Activated CD8-positive, alpha-beta memory T cell treated with anti-CD3 and anti-CD28 coated beads for 4 hours (primary cell): ENCODE measurements at places on chromosomes 2 and 18.

- DNase-seq = no peak
These were observed 61.2 kb downstream of the MALT1 start for GRCh38 chr18:58732471-58732870.

DNA sequence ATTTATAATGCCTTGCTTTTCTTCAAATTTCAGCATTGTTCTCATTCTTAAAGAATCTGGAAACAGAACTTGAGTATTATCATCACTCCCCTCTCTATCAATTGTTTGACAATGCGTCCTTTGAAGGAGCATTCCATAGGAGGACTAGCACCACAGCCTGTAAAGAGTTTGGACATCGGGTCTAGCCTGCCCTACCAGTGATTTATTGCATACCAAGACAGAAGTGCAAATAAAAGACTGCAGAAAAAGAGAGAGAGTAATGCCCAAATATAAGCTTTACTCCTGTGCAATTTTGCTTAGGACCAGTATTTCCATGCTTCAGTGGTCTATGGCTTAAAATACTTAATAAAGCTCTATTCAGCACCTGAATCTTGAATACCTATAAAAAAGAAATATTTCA lies 55.4 kb upstream of the MAP2 start:
- DNase-seq = no peak

- no peak for DNase-seq
These were observed 25.5 kb downstream of the MPPE1 start for GRCh38 chr18:11882636-11883035.

DNA sequence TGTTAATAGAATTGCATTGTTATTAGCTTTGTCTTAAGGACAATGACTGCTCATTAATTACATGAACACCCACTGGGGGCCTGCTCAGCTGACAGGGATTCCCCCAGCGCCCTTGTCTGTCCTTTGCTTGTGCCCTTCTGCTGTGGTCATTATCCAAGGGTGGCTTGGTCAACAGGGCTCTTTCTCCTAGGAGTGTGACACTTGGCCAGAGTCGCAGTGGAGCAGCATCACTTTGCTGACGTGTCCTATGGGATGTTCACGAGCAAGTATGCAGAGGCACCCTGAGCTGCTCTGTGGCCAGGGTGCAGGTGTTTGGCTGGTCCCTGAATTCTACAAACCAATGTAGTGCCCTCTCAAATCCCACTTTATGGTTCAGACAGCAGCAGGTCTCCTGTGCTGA lies 46.0 kb downstream of the PTGR3 start:
- DNase-seq = no peak

DNA sequence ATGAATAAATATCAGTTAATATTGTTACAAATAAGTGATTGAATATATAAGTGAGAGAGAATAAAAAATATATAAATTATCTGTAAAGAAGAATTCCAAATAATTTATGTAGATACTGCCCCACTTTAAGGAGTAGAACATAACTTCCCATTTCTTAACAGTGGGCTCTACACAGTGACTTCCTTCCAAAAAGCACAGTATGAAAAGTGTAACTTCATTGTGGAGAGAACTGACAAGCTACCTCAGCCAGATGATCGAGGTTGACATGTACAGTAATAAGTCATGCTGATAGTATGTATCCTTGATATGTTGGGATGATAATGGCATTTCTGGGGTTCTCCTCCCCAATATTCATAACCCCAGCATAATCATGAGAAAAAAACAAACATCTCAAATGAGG lies 191.9 kb upstream of the FN1 start:
- no peak for DNase-seq

- DNase-seq = no peak
These were observed 50.2 kb upstream of the OSR1 start for GRCh38 chr2:19408592-19408991.

DNA sequence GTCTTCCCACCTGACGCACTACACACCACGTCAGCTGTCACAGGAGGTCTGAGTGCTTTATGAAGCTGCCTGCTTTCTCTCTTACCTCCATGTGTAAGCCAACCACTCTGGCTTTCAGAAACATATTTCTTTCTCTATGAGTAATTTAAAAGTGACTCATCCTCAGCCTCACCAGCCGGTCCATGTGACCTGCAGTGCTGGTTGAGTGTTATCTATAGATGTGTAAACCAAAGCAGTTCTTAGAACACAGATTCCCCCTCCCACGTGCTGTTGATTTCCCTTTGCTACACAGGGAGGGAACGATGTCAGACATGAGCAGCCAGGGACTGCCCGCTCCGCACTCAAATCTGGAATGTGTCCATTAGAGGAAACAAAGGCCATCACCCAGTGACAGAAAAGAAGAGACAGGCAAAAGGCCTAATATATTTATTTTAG lies 157.8 kb downstream of the BCL2 start:
- peak; percentile 59 for DNase-seq

- DNase-seq = no peak
These were observed 238.8 kb downstream of the SLC8A1 start for GRCh38 chr2:40213071-40213470.

GRCh38 chr2:98343285-98343684 lies 3.0 kb upstream of the CNGA3 start:
- no peak for DNase-seq

GRCh38 chr2:73053316-73054114 lies 18.0 kb downstream of the SFXN5 start:
- DNase-seq = no peak

DNA sequence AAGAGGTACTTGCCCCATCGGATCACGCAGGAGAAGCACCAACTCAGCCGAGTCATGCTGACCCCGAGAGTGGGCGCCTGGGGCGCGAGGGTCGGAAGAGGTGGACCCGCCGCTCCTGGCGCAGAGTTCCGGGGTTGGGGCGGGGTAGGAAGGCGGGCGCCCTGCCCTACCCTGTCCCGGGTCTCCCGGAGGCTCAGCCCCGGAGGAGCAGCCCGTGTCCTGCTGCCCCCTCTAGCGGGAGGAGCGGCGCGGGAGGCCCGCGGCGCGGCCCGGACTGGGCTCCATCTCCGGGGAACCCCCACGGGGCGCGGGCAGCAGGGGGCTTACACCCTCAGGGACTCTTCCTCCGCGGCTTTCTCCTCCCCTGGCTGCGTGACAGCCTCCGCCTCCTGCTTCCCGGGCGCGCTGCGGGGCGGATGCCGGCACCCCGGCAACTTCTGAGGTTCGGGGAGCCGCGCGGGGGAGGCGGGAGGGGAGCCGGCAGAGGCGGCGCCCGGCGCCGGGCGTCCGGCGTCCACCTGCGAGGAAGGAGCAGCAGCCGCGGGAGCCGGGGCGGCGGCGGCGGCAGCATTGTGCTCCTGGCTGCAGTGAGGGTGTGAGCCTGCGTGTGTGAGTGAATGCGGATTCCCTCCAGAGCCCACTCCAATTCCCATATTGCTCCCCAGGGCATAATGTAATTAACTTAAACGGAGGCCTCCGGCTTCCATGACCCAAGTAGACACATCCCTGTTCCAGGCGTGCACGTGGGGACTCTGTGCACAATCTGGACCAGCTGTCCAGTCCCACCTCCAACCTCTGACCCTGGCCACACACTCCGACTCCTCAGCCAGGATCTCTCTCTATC lies 7.6 kb upstream of the TNS1 start:
- DNase-seq = peak; percentile 4

- DNase-seq = no peak
These were observed 9.8 kb downstream of the CKAP2L start for GRCh38 chr2:112754564-112754963.

DNA sequence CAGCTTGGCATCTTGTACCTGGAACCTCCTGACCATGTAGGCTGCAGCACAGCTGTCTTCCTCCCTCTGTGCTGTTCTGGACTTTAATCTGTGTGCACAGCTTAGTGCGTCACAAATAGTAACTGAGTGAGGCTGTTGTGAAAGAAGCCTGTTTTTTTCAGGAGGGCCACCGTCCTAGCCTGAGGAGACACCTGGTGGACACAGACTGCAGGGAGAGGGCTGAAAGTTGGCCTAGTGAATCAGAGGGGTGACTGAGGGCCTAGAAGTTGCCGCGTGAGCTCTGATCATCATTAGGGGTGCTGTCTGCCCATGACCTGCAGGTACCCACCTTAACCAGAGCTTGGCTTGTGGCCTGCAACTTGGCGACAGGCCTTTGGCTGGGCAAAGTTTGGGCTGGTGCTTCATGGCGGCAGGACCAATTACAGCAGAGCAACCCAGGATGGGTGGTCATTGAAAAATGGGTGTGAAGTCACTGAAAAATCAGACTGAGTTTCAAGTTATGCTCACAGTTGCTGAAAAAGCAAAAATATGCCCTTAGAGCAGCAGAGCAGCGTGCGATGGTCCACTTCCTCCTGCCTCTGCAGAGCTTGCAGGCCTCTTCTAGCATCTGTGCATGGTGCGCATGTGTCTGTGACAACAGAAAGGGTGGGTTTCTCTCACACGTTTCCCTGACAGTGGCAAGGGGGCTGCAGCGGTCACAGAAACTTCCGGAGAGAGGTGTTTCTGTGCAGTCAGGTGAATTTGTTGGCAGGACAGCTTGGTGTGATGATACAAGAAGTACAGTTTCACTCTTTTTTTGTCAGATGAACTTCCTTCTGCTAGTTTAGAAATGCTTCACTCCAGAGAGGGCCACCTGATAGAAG lies 9.6 kb downstream of the GDF7 start:
- no peak for DNase-seq

DNA sequence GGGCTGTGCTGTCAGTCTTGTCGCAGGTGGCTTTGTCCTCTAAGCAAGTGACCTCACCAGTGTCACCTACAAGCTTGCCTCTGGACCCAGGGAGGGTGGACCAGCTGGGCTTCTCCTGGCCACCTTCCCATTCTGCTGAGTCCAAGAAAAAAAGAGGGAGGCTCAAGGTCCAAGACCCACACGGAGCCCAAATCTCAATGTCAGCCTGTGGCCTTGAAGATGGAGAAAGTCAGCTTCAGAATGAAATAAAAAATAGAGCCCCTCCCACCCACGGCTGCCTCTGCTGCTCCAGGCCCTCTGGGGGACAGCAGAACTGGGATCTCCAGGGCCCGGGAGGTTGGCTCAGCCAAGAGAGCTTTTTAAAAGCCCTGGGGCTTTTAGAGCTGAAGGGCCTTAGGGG lies 145.9 kb downstream of the TNS1 start:
- DNase-seq = no peak

DNA sequence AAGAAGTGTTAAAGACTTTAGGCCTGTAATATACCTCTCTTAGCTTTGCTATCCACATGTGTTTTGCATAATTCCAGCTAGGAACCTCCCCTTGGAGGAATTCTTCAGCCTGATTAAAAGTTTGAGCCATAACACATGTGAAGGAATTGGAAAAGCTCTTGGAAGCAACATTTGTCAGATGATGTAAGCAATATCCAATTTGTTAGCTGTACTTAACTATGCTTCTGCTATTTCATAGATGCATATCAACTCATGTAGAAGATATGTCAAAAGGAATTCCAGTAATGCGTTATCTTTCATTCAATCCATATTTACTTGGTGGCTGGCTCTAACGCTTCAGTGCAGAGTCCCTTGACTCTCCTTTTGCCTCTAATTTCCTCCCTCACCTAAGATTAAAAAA lies 46.2 kb downstream of the PKP4 start:
- no peak for DNase-seq

DNA sequence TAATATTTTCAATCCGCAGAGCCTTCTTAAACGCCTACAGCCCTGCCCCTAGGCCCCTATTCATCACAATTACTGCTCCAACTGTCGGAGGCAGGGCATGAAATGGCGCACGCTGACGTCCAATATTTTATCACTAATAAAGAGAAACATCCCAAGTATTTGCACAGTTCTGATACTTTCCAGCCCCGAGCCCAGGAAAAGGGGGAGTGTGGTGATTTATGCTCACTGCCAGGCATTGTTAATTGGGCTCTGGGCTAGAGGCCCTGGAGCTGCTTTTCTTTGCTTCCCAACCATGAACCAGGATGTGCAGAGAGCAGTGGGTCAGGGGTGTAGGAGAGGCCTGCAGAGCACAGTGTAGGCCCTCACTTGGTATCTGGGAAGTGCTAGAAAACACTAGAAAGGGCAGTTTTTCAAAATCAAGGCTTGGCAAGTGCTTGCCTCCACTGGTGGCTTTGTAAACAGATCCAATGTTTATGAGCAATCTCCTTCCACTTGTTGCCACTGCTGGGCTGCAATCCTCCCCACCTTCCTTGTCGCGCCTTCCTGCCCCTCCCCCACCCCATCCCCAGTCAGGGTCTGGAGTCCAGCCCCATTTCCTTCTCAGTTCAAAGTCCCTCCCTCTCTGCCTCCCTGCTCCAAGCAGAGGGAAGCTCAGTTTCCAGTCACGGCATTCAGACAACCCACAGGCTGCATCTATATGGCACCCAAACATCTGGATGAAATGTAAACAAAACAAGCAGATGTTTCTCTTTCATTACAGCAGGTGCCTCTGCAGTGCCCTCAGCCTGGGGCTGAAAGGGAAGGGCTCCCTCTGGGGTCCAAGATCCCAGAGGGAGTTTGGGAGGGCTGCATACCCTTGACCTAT lies 83.9 kb upstream of the PKDCC start:
- no peak for DNase-seq

DNA sequence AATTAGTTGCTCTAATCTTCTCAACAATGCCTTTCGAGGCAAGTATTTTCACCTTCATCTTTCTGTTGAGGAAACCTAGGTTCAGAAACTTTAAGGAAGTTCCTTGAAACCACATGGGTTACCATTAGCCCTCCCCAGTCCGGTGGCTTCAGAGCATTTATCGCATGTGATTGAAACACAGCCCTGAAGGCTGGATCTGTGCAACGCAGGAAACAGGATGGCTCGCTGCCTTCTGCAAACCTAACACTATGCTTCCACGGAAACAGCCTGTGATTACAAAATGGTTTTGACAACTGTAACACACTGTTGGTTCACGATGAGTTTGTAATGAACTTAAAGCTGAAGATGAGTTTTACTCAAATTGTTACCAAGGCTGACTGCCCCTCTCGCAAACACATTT lies 68.5 kb downstream of the EPB41L3 start:
- DNase-seq = no peak

DNA sequence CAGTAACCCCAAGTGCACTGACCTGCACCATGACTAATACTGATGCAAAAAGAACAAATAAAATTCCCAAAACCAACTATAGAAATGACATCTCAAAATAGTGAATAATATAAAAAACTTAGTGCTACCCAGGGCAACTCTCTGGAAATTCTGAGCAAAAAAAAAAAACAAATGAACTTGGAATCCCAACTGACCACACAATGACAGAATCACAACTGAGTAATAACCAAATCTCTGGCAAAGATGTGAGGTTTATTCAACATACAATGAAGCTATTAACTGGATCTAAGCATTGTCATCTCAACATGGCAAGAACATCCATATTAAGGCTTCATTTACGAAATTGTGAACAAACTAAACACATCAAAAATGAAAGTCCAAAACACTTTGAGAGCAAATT lies 22.7 kb downstream of the EXOC6B start:
- DNase-seq = no peak

DNA sequence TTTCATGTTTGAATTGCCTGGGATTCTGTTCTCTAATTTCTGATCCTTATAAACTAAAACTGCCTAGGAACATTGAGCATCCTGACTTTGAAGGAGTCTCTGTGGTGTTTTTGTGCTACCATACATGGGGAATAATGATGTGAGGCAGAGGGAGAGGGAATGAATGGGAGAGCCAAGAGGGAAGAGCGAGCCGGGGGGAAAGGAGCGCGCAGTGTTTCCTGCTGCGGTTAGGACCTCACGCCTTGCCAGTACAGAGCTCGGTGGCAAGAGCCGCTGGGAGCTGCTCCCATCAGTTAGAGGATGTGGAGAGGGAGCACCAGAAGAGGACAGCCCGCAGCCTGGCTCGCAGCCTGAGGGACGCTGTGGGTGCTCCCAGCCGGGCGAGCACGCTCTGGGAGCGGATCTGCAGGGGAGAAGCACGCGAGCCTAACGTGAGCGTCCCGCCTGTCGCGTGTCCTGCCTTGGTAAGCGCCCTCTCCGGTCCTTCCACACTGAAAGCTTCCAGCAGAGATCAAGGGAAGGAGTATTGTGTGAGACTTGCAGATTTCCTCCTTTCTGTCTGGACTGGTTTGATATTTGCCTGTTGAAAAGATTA lies 114.7 kb downstream of the FAM210A start:
- DNase-seq = no peak
